ENCODE measurements at places on chromosomes 16 and 17.

DNA sequence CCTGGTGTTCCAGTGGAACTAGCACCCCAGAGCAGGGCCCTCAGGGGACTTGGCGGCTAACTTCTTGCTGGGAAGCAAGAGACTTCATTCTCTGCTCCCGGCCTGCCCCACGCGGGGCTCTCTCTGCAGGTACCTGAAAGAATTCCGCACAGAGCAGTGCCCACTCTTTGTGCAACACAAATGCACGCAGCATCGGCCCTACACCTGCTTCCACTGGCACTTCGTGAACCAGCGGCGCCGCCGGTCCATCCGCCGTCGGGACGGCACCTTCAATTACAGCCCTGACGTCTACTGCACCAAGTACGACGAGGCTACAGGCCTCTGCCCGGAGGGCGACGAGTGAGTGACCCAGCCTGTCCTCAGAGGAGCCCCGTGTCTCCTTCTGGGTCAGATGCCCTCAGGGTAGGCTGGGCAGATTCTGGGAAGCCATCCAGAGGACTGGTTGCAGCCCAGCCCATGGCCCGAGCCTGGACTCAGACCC is 25.1 kb downstream of the UNK start:
- H3K27me3 ChIP-seq, result no peaks in the 10 kb centered on the region
- no peak overlapping the region for H3K27ac ChIP-seq
- H3K36me3 ChIP-seq, result no peaks in the 10 kb centered on the region
- no peak for DNase-seq
- H3K4me1 ChIP-seq, result no peaks in the 10 kb centered on the region

- H3K4me1 ChIP-seq, result peaks cover 58% of the 10 kb centered on the region
- no peaks in the 10 kb centered on the region for H3K27me3 ChIP-seq
- H3K36me3 ChIP-seq, result peaks cover 34% of the 10 kb centered on the region
Observed at GRCh38 chr17:35809855-35810461, 674 bp downstream of the TAF15 start.

GRCh38 chr16:8894736-8895334 is 12.7 kb downstream of the LITAFD start:
- H3K36me3 ChIP-seq, result peaks cover 74% of the 10 kb centered on the region
- no peak for DNase-seq
- no peak overlapping the region for H3K4me3 ChIP-seq
- peaks cover 11% of the 10 kb centered on the region for H3K4me1 ChIP-seq
- peak overlapping the region; percentile 11 for H3K27ac ChIP-seq
- no peaks in the 10 kb centered on the region for H3K27me3 ChIP-seq

DNA sequence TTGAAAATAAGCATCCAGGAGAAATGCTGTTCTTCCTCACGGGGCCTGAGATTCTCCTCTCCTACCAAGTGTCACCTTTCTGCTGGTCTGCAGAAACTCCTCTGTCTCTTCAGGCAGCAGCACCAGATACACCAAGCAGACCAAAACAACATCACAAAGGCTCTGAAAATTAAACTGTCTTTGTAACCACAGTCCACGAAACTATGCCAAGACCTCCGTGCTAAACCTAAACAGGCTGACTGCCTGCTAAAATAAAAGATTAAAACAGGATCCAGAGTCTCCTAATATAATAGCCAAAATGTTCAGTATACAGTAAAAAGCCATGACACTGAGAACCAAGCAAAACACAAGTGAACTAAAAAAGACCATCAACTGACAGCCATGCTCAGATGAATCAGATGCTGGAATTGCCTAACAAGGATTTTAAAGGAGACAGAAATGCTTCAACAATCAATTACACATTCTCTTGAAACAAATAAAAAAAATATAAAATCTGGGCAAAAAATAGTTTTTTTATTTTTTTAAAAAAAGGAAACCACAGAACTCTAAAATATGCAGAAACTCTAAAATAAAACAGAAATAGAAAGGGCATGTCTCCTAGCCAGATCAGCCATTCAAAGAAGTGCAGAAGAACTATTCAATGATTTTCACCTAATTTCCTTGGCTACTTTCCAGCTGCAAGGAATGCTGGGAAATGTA is 50.3 kb upstream of the TOX3 start:
- no peaks in the 10 kb centered on the region for H3K36me3 ChIP-seq
- no peak for DNase-seq
- H3K4me3 ChIP-seq, result no peak overlapping the region
- no peaks in the 10 kb centered on the region for H3K4me1 ChIP-seq
- H3K27me3 ChIP-seq, result peaks cover 2% of the 10 kb centered on the region

DNA sequence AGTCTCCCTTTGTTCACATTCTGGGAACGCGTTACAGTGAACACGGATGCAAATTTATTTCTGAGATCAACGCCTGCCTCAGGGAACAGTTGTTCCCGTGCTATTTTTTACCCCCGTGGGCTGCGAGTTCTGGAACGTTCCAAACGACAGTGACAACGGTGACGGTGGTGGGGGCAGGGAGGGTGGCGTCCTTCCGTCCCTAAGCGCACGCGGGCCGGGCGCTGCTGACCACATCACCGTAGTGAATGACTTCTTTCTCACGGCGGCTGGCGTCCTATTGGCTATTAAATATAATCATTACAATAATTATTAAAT is 45.1 kb upstream of the SSTR5 start:
- no peak overlapping the region for H3K27ac ChIP-seq
- no peaks in the 10 kb centered on the region for H3K36me3 ChIP-seq
- H3K27me3 ChIP-seq, result peaks cover 13% of the 10 kb centered on the region
- DNase-seq, result no peak

DNA sequence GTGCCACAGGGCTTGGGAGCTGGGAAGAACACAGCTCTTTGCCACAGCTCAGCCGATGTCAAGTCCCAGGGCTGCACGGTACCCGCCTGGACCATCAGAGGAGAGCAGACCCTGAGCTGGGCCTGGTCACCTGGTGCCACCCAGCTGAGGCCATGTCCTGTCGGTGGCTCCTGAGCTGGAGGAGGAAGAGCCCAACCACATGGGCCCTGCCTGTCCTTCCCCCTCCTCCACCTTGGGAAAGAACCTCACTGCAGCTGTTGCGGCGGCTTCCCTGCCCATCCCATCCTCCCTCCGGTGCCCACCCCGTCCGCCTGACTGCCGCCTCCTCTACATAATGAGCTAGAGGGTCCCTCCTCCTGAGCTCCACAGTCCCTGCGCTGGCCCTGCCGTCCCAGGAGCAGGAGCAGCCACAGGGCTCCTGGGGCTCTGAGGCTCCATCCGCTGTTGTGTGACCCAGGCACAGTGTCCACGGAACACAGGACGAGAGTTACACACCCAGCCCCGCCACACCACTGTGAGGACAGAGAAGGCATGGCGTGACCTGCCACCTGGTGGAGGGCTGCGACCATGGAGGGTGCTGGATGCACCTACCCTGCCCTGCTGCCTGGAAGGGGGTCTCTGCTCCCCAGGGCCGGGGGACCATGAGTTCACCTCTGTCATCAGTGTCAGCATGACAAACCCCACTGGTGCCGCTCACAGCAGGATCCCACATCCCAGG is 21.4 kb upstream of the CHMP6 start:
- peaks cover 4% of the 10 kb centered on the region for H3K36me3 ChIP-seq
- peaks cover 6% of the 10 kb centered on the region for H3K27me3 ChIP-seq
- H3K27ac ChIP-seq, result no peak overlapping the region
- no peak overlapping the region for H3K4me3 ChIP-seq
- DNase-seq, result peak; percentile 63

GRCh38 chr17:43542859-43543258 is 3.3 kb downstream of the ETV4 start:
- peaks cover 37% of the 10 kb centered on the region for H3K27me3 ChIP-seq
- no peak for DNase-seq
- H3K4me1 ChIP-seq, result peaks cover 19% of the 10 kb centered on the region

DNA sequence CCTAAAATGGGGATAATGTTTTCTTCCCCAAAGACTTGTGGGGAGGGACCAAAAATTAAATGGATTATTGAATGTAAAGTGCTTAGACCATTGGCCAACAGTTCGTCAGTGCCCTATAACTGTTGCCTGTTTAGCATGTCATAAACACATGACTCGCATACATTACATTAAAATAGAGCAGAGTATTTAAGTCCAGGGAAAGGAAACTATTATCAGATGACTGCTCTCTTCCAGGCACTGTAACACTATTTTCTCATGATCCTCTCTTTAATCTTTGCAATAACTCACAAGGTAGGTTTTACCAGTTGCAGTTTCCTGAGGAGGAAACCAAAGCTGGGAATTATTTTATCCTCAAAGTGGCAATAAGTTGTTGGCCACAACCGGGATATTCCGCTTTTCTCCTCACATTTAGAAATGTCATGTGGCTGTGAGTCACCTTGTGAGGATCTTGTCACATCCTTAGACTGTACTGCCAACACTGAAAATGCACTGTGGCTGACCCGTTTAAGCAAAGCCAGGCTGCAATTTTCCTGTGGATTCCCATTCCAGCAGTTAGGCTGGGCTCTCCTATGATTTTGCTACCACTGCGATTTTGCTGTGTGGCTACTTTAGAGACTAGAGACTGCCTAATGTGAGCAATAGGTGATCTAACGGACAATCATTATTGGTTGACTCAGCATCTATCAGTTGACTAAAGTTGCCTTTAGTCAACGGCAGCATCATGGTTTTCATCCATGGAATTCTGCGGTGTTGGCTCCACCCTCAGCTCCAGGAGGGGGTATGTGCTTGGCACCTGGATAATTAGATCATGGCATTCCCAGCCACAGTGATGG is 58.3 kb upstream of the DHX40 start:
- H3K4me3 ChIP-seq, result no peak overlapping the region
- DNase-seq, result no peak
- no peaks in the 10 kb centered on the region for H3K36me3 ChIP-seq

DNA sequence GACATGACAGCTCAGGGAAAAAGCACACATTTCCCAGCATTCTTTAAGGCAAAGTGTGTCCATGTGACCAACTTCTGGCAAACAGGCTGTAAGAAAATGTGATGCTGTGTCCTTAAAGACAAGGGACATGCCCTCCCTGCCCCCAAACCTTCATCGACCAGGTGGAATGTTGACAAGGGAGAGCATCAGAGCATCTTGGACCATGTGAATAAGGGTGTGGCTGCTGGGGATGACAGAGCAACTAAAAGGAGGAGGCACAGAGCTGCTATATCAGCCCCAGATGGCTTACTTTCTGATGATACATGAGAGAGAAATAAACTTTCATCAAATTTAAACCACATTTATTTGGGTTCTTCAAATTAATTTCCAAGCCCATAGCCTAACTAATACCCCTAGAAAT is 2.2 kb upstream of the ZNF23 start:
- H3K4me1 ChIP-seq, result peaks cover 21% of the 10 kb centered on the region
- H3K27me3 ChIP-seq, result no peaks in the 10 kb centered on the region
- no peak overlapping the region for H3K4me3 ChIP-seq

GRCh38 chr17:37737971-37738370 is 6.9 kb downstream of the HNF1B start:
- H3K27ac ChIP-seq, result no peak overlapping the region
- DNase-seq, result no peak
- peaks cover 9% of the 10 kb centered on the region for H3K4me1 ChIP-seq
- no peak overlapping the region for H3K4me3 ChIP-seq

DNA sequence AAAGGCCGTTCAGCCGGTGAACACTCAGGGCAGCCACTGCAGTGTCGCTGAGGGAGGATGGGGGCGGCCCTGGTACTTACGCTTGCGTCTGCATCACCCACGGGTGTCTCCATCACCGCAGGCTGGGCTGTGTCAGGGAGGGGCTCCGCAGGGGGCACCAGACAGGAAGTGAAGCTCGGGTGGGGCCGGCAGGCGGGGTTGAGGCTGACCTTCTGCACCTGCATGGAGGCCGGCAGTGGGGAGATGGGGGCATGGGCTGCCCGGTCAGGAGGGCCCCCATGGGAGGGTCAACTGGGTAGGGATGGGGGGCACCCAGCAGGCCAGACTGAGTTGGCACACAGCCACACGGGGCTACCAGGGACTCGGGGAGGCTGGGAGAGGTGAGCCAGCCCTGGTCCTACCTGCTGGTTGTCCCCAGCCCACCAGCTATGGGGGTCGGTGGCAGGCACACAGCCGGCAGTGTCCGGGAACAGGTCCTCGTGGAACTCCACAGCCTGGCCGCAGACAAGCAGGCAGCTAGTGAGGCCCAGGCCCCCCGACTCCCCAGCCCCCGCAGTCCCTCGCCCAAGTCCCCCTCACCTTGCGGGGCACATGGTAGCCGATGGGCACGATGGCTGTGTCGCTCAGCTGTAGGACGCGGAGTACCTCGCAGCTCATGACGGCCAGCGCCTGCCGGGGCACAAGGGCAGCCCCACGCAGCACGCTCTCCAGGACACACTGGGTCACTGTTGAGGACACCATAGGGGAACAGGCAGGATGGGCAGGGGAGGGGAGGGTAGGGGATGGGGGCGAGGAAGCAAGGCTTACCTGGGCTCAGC is 7.2 kb upstream of the VASN start:
- DNase-seq, result no peak
- no peaks in the 10 kb centered on the region for H3K4me1 ChIP-seq
- peaks cover 2% of the 10 kb centered on the region for H3K36me3 ChIP-seq
- H3K27me3 ChIP-seq, result no peaks in the 10 kb centered on the region
- H3K4me3 ChIP-seq, result no peak overlapping the region
- H3K27ac ChIP-seq, result no peak overlapping the region

- no peaks in the 10 kb centered on the region for H3K4me1 ChIP-seq
- no peak overlapping the region for H3K4me3 ChIP-seq
- no peak overlapping the region for H3K27ac ChIP-seq
- DNase-seq, result no peak
Observed at GRCh38 chr17:61770043-61770442, 93.3 kb downstream of the BRIP1 start.

GRCh38 chr17:33175562-33175961 is 117.5 kb downstream of the ASIC2 start:
- no peaks in the 10 kb centered on the region for H3K36me3 ChIP-seq
- no peak overlapping the region for H3K27ac ChIP-seq
- H3K4me3 ChIP-seq, result no peak overlapping the region
- H3K4me1 ChIP-seq, result no peaks in the 10 kb centered on the region
- peaks cover 5% of the 10 kb centered on the region for H3K27me3 ChIP-seq

- no peak overlapping the region for H3K27ac ChIP-seq
- no peaks in the 10 kb centered on the region for H3K4me1 ChIP-seq
- peaks cover 14% of the 10 kb centered on the region for H3K27me3 ChIP-seq
Observed at GRCh38 chr17:27984404-27984803, 58.1 kb upstream of the NLK start.

GRCh38 chr16:72876221-72876620 is 171.7 kb downstream of the ZFHX3 start:
- no peak overlapping the region for H3K27ac ChIP-seq
- H3K4me1 ChIP-seq, result peaks cover 23% of the 10 kb centered on the region
- H3K4me3 ChIP-seq, result no peak overlapping the region
- H3K27me3 ChIP-seq, result no peaks in the 10 kb centered on the region

Data from activated naive CD8-positive, alpha-beta T cell treated with anti-CD3 and anti-CD28 coated beads, Interleukin-2, amount 50 U/mL, for 24 hours (primary cell).